ENCODE measurements at places on chromosomes 5 and 9.

DNA sequence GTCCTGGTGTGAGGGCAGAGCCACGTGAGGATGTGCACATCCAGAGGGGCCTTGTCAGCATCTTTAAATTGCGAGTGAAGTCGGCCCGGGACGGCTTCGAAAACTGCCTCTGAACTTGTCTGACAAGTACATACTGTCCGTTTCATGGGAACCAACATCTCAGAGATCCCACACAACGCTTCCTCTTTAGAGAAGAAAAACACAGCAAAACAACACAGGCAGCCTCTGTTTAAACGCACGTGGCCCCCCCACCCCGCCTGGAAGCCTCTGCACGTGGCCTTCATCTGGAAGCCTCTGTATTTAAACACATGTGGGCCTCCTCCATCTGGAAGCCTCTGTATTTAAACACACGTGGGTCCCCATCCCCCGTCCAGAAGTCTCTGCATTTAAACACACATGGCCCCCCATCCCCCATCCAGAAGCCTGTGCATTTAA is 29.2 kb downstream of the CEP72 start:
- no peak for DNase-seq

- DNase-seq, result peak; percentile 8
Observed at GRCh38 chr5:35316611-35317274, 86.5 kb upstream of the PRLR start.

DNA sequence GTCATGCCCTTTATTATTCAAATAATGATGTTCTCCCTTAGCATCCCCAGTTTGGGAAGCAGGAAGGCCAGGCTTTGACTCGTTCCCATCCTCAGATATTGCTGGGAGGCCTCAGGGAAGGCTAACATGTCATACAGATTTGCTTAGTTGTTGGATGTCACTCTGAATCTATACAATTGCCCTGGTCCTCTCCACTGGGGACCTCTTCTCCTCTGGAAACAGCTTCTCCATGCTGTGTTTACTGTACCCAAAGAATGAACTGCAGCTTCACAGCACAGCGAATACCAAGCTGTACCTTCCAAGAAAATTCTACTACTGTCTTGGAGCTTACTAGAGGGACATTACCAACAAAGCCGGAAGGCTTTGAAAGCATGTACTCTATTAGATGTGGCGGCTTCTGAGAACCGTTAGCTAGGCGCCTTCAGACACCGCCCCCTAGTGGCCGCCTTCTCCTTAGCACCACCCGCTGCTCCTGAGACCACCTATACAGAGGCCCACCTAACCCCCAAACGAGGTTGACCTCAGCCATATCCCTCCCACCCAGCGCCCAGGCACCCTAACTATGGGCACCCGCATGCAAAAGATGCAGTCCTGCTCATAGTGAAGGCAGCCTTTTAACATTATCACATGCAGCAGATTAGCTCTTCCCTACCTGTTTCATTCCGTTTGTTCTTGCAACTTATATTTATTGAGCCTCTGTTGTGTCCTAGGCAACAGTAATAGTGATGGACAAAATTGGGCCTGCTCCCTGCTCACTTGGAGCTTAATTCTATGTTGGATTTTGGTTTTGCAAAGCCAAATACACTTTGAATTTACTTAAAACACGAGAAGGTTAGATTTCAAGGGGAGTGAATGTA is 34.9 kb upstream of the FOXI1 start:
- peak; percentile 4 for DNase-seq

- no peak for DNase-seq
Observed at GRCh38 chr5:75614176-75614575, 2.9 kb downstream of the ANKDD1B start.

DNA sequence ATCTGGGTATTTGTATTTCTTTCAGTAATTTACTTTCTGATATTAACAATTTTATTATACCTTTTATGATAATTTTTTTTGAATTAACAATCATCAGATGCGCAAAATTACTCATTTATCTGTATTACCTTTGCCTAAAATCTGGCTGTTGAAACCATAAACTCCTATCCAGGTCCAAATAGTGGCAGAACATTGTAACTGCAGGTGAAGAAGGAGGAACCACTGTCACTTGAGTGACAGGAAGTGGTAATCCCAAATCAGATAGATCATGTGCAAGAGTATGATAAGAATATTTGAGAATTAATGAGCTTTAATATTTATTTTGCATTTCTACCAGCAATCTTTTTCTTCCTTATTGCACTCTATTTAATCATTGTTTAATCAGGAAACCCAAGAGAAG is 139.3 kb upstream of the TLE4 start:
- DNase-seq, result no peak

DNA sequence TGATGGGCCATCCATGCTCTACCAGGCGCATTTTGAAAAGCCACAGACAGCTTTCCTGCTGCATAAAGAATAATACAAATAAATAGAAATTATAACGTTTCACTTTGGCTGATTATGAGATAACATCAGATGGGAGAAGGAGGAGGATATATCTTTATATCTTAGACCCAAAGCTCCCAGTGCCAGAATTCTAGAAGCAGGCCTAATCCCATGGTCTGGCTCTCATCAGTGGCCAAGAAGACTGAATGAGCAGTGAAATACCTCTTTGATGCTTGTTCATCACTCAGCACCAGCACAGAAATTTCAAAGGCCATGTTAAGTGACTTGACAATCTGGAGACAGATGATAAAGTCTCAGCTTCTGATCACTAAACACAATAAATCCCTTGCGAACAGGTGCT is 107.6 kb downstream of the PPP2R2B start:
- DNase-seq, result no peak

DNA sequence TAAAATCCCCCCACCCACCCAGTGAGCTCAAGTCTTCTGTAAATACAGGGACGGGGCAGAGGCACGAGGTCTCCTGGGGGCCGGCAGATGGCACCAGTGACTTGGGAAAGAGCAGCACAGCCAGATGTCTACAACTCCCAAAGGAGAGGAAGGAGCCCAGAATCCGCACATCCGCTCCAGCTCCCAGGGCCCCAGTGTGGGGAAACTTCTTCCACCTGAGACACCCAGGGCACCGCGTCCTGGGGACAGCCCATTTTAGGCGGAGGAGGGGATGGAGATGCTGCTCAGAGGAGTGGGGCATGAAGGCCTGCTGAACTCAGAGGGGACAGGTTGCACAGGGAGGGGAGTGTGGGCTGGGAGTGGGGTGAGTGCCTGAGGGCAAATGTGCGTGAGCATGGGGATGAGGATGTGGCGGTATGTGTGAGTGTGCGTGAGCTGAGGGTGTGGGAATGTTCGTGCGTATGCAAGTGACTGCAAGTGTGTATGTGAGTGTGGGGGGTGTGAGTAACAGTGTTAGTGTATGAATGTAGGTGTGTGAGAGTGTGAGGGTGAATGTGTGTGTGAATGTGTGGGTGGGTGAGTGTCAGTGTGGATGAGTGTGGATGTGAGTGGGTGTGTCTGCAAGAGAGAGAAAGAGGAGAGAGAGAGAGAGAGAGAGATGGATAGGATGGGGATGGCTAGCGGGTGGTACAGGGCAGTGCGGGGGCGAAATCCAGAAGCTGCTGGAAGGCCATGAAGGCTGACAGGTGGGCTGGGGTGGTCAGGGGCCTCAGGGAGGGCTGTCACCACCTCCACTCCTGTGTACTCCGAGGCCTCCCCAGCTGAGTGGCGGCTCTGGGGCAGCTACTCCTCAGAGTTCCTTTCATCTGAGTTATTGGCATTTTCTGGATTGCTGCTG is 63.5 kb downstream of the DUSP1 start:
- DNase-seq, result no peak
